ENCODE measurements at places on chromosomes 2 and 18. TPM values are rescaled to one million over a fixed set of nuclear protein-coding genes. Genes with fewer than 3 reads are reported as not detected.
A peak's percentile ranks its signal among the peaks of the same experiment; 100 is the strongest.

DNA sequence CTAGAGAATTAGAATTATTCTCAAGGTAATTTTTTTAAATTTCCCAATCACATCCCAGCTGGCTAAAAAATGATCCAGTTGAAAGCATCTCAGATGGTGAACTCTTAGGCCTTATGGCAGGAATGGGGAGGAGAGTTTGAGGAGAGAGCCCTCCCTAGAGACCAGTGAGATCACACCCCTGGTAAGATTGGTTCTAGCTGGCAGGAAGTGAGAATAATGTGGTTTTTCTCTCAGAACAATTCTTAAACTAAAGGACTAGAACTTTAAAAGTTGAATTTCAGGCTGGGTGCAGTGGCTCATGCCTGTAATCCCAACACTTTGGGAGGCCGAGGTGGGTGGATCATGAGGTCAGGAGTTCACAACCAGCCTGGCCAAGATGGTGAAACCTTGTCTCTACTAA, 120.2 kb downstream of the MYO3B start:
- peak; percentile 26 for DNase-seq

GRCh38 chr2:44736270-44736942, 205.1 kb upstream of the SIX3 start:
- no peak for DNase-seq

NDC80 gene
- total RNA-seq: 64.1 TPM

GRCh38 chr2:180472133-180472532, 465.0 kb upstream of the CWC22 start:
- no peak for DNase-seq

- DNase-seq: peak; percentile 80
Measured at GRCh38 chr2:64463781-64464180, 9.8 kb downstream of the LGALSL start.

- no peak for DNase-seq
Measured at GRCh38 chr2:3789256-3789655, 85.9 kb downstream of the DCDC2C start.

GAL3ST2 gene
- total RNA-seq: not detected

PLCL1 gene
- not detected for total RNA-seq

- DNase-seq: no peak
Measured at GRCh38 chr2:200477667-200478131, 32.2 kb downstream of the KCTD18 start.

- DNase-seq: no peak
Measured at GRCh38 chr2:43218702-43219382, 7.6 kb downstream of the ZFP36L2 start.

DNA sequence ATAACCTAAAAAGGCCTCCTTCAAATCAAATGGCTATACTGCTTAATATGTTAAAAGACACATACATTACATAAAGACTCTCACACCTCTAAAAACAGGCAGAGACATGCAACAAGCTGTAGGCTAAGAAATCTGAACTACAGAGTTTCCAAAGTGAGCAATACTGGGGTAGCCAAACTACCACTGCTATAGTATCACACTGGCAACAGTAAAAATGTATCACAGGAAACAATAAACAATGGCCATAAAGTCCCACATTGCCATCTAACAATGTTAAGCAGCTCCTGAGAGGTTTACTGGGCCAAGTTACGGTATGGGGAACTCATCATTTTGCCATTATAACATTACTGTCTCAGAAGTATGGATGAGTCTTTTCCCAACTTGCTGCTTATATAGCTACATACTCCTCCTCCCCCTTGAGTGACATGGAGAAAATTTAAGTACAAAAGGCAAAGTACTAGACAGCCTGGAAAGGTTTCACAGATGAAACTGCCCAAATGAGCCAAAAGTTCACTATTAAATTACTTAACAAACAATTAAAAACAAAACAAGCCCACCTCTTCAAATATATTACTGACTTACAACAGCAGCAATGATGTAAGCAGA, 50.3 kb downstream of the SS18 start:
- no peak for DNase-seq

- no peak for DNase-seq
Measured at GRCh38 chr18:54673936-54674335, 82.9 kb downstream of the DYNAP start.

CNDP1 gene
- not detected for total RNA-seq

CROCC2 gene
- not detected for total RNA-seq

DNA sequence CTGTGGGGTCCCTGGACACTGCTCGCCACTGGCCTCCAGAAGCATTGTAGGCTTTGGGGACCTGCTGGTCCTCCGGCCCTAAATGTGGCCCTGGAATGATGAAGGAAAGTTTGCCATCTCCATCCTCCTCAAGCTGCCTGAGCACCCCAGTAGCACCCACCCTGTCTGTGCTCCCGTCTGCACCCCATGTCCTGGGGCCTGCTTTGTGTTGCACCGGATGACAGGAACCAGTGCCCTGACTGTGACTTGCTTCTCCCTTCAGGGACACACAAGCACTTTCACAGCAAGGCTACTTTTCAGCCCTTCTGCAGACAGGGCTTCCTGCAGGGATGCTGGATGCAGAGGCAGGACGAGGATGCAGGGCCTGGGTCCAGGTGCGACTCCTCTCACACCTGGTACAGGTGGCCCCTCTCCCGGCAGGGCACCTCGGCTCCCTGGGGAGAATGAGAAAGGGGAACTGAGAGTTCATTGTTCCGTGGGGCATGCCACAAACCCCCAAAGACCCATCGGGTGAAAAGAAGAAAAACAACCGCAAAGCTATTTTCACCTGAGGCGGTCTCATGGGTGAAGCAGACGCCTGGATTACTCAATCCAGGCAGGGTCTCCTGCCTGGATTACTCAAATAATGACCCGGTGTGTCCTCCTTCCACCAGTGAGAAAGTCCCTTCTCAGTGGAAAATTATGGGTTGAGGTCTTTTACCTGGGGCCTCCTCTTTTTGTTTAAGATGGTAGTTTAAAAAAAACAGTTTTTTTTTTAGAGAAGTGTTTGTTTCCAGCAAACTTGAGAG, 74.9 kb downstream of the LONRF2 start:
- no peak for DNase-seq

SLC19A3 gene
- 0.17 TPM for total RNA-seq

DNA sequence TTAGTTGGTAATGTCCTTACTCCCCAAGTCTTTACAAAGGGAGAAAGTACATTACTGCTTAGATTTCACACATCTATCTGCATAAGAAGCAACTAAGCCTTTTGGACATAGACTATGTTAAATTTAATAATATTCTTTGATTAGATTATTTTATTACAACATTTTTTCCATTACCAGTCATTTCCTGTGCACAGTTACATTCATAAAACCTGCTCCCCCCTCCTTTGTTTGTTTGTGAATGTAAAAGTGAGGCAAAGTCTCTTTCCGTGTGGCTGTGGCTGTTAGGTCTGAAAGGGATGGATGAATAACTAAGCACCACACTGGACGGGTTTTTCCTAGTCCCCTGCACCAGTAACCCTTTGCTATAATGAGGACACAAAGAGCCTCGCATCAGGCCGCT, 9.6 kb downstream of the PTGR3 start:
- DNase-seq: no peak

DNA sequence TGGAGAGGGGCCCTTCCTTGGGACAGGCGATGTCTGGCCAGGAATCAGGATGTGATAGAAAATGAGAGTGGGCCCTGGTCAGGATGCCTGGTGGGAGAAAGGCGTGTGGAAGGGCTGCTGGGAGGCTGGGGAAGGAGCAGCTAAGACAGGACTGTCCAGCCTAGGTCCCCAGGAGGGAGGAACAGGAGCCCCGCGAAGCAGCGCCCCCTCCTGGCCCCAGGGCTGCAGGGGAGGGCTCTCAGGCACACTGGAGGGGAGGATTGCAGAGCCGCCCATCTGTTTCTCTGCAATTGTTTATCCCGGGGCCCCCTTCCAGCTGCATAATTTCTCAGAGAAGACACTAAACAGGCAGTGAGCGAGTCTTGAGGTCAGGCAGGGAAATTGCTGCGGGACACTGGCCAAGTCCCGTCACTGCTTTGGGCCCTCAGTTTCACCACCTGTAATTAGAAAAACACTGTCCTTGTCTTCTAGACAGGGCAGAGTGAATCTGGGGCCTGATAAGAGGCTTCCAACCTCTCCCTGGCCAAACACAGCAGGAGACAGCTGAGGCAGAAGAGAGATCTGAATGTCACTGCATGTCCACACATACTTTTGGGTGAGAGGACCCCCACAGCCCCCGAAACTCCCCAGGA, 3.9 kb upstream of the NPPC start:
- DNase-seq: no peak

TMEM178A gene
- total RNA-seq: 0.06 TPM

GYPC gene
- 38.4 TPM for total RNA-seq

CENPA gene
- total RNA-seq: 22.1 TPM

GRCh38 chr2:112342067-112342550, 66.7 kb downstream of the ZC3H6 start:
- no peak for DNase-seq

GRCh38 chr2:41782306-41783158, 265.3 kb upstream of the PKDCC start:
- peak; percentile 26 for DNase-seq

- DNase-seq: no peak
Measured at GRCh38 chr2:127045792-127046501, 61.0 kb downstream of the BIN1 start.

HOXD13 gene
- total RNA-seq: not detected

REG3A gene
- not detected for total RNA-seq

DNA sequence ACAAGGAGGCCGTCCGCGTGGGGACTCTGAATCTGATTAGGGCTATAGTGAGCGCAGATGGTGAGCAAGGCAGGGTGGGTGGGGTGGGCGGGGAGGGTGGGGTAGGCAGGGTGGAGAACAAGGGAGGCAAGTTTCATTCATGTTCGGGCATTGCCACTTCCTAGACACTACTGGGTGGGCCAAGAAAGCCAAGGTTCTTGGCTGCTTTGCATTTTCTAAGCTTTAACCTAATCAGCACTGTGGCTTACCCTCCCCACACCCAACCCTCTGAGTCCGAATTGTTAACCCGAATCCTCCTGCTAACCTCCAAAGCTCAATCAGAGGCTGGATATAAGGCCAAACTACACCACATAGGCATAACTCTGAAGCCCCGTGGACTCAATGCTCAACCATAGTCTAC, 18.1 kb downstream of the MROH2A start:
- no peak for DNase-seq

GRCh38 chr18:63137999-63138435, 181.6 kb downstream of the BCL2 start:
- no peak for DNase-seq

GRCh38 chr2:151021747-151022452, 239.8 kb downstream of the RBM43 start:
- no peak for DNase-seq

GRCh38 chr2:45394842-45395241, 216.2 kb downstream of the SRBD1 start:
- peak; percentile 31 for DNase-seq
